ENCODE measurements at places on chromosomes 1 and 21.

DNA sequence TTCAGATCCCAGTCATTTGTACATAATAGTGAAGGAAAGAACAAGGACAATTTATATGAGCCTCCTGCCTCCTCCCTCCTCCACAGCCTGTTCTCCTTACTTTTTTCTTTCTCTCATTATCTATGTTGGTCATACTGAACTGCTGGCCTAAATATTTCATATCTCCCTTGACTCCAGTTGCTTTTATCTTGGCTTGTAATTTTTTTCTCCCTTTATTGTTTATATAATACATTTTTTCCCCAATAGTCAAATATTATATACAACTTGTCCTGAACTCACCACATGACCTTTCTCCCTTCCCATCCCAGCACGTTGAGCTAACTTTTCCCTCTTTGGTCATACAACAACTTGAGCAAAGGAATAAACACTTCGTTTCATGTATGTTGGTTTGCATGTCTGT is 752.1 kb downstream of the LTN1 start:
- DNase-seq, result no peak

DNA sequence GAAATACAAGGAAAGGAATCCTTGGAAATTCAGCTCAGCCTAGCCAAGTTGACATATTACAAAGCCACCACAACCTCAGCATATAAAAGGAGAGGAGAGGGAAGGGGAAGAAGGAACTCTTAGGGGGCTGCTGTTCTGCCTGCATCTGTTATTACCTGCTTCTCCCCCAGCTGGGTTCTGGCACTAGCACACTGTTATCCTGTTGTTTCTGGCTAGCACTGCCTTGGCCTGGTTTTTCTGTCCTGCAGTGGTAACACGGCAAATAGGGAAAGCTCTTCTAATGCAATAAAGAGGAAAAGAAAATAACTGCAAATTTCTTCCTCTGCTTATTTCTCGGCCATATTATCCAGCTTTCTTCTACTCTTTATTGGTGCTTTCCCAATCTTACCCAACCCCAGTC is 16.5 kb upstream of the VCAM1 start:
- DNase-seq, result no peak

- DNase-seq, result no peak
These were observed 242.4 kb downstream of the PLPP3 start for GRCh38 chr1:56336982-56337381.

GRCh38 chr1:109404838-109405237 is 7.1 kb upstream of the SORT1 start:
- DNase-seq, result no peak

GRCh38 chr1:110085671-110086070 is 15.2 kb upstream of the ALX3 start:
- DNase-seq, result no peak

DNA sequence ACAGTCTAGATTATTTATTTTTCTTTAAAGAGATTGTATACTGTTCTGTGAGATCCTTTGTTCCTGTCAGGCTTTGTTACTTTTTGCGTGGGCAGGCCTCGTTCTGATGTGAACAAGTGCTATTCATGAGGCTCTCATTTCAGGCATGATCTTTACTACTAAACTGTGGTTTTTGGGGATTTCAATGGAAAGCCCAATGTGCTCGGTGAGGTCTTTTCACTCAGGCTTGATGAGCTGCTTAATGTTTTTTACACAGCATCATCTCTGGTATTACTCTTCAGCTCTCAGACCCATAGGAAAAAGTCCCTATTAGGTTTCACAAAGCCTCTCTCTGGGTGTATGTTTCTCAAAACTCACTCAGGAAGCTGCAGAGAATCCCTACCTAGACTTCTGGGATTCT is 419.4 kb downstream of the GPATCH2 start:
- no peak for DNase-seq

DNA sequence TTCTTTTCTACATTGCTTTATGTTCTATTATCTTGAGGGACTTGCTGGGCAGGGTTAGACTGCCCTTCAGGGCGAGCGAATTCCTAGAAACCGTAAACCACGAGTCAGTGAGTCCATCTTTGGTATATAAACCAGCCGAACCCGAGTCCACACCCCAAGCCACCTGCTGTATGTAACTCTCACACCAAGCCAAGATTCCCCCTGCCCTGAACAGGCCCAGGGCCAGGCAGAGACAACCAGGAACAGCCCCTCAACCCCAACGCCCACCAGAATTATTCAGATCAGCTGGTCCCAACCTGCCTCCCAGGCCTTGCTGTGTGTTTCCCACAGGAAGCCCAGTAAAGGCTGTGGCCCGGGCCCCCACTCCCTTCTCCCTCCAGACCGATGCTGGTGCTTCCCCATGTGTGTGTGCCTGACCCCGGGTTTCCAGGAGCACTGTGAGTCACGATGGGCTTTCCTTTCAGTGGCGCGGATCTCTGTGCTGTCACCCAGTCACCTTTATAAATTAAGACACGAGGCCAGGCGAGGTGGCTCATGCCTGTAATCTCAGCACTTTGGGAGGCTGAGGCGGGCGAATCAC is 17.1 kb downstream of the KIF17 start:
- no peak for DNase-seq

- DNase-seq, result no peak
These were observed 173.9 kb downstream of the HHIPL2 start for GRCh38 chr1:222373831-222374602.

DNA sequence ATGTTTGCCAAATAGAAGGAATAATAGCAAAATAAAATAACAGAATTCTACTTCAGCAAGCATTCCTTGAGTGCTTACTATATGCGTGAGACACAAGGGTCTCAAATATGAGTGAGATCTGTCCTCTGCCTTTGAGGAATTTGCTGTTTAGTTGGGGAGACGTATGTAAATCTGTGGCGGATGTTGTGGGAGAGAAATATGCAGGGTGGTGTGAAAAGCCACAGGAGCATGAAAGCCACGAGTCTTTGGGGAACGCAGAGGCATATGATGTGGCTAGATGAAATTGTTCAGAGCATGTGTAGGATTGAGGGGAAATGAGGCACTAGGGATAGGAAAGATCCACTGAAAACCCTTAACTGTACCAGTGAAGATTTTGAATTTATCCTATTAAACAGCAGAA is 244.4 kb downstream of the PBX1 start:
- DNase-seq, result no peak

DNA sequence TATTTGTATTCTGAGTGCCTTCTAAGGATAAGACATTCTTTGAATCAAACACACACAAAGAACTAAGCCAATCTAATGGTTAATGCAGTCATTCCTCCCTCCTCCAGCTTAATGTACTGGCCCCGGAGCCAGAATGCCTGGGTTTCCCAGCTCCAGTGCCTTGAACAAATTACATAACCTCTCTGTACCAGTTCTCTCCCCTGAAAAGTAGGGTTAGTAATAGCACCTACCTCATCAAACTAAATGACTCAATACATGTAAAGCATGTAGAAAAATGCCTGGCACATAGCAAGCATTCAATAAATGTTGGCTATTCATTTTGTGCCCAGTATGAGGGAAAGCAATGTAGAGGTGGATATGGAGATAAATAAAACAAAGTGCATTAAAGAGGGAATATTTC is 14.0 kb downstream of the C1orf52 start:
- DNase-seq, result no peak

DNA sequence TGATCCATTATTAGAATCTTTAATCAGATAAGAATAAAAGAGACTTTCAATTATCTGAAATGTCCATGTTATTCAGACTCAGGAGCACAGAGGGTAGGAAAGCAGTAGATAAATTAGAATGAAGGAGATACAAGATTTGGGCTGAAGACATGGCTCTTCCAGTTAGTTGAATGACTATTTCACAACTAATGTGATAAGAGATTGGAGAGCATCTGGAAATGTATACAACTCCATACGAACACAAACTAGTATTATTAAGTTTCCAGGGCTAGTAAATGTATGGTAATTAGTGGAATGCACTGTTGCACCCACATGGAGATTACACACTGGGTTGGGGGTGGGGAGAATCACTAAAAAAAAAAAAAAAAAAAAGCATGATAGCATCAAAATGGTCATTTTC is 618.0 kb downstream of the KIF26B start:
- DNase-seq, result no peak

DNA sequence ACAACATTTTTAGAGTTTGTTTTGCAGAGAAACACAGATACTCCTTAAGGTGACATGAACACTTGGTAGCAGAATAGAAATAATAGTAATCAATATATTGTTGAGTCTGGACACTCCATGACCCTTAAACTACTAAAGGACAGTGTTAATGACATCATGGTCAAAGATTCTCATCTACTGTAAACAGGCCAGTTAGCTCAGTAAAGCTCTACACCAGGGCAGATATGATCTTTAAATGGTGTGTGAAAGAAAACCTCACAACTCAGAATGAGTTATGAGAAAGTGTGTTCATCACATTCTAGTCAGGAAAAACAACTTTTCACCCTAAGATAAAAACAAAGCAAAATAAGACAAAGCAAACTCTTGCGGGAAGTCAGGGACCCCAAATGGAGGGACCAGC is 58.1 kb upstream of the ADAMTS5 start:
- DNase-seq, result no peak

- DNase-seq, result no peak
These were observed 180.2 kb downstream of the NR5A2 start for GRCh38 chr1:200207711-200208126.

DNA sequence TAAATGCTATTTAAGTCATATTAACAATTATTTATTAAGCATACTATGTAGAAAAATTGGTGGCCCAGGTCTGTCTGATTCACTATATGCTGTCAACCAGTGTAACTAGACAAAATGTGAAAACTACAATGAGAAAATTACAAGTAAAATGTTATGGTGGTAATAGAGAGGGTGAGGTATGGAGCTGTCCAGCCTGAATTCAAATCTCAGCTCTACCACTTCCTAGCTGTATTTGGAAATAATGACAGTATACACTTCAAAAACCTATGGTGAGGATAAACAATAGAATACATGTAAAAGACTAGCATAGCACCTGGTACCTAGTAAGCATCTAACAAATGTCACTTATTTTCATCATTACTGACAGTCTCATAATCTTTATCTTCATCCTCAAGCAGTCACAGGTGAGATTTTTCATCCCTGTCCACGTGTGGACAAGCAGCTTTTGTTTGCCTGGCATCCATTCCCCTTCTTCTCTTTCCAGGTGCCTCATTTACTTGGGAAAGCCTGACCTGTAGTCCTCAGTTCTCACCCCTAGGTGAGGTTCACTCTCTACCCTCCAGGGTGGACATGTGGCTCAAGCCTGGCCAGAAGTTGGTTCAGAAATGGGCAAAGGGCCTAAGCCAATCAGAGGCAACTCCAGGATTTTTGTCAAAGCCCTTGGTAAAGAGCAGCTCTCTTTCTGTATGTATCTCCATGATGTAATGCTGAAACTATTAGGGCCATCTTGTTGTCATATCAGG is 29.5 kb downstream of the EGLN1 start:
- no peak for DNase-seq

- no peak for DNase-seq
These were observed 392.3 kb upstream of the ADAMTS5 start for GRCh38 chr21:27359141-27359540.

GRCh38 chr1:238488401-238488800 is 597.7 kb upstream of the ZP4 start:
- DNase-seq, result no peak

DNA sequence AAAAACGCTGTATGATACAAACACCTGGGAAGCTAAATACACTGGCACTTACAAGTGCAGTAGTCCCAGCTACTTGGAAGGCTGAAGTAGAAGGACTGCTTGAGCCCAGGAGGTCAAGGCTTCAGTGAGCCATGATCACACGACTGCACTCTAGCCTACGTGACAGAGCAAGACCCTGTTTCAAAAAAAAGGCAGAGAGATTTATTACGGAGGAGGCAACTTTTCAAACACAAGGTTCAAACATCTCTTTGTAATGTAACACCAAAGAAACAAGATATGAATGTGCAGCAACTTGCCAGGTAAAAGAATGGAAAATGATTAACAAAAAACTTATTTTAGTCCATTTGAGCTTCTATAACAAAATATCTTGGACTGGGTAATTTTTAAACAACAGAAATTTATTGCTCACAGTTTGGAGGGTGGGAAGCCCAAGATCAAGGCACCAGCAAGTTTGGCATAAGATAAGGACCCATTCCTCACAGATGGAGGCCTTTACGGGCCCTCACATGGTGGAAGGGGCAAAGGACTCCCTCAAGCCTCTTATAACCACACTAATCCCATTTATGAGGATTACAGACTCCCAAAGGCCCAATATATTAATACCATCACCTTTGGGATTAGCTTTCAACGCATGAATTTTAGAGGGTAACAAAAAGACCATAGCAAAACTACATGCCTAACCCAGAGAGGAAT is 73.3 kb downstream of the EVI5 start:
- no peak for DNase-seq

Measured in occipital lobe (tissue), 3 donors.